Ovary (tissue), 10 donors: ENCODE measurements at places on chromosomes 16 and 17.

DNA sequence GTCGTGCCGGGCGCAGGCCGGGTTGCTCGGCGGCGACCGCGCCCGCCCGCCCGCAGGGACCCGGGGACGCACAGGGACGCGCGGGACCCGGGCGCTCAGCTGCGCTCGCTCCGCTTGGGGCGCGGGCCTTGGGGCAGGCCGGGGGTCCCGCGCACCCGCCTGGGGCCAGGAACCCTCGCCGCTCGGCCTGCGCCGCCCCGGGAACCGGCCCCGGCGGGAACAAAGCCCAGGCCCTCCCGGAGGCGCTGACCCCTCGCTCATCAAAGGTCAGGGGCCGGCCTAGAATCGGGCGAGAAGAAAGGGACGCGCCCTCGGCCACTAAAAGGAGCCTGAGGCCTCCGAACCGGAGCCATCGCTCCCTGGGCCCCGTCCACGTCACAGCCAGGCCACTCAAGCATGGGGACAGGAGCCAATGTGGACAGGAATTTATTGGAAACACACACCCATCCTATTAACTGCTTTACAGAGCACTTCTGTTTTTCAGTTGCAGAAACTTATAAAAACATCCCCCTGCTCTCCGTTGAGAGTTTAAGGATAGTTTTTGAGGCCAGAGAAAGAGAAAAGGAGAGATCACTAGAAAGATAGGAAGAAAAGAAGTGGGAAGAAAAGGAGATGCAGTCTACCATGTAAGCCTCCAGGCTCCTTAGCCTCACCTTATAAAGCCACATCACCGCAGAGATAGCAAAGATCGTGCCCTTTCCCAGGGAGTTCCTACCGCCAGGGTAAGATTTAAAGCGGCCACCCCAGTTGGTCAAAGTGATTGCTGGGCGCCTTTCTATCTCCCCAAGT is 558 bp upstream of the ZFHX3 start:
- peak; percentile 57 for DNase-seq

GRCh38 chr16:84059946-84060901 is 17.6 kb upstream of the SLC38A8 start:
- DNase-seq = no peak

DNA sequence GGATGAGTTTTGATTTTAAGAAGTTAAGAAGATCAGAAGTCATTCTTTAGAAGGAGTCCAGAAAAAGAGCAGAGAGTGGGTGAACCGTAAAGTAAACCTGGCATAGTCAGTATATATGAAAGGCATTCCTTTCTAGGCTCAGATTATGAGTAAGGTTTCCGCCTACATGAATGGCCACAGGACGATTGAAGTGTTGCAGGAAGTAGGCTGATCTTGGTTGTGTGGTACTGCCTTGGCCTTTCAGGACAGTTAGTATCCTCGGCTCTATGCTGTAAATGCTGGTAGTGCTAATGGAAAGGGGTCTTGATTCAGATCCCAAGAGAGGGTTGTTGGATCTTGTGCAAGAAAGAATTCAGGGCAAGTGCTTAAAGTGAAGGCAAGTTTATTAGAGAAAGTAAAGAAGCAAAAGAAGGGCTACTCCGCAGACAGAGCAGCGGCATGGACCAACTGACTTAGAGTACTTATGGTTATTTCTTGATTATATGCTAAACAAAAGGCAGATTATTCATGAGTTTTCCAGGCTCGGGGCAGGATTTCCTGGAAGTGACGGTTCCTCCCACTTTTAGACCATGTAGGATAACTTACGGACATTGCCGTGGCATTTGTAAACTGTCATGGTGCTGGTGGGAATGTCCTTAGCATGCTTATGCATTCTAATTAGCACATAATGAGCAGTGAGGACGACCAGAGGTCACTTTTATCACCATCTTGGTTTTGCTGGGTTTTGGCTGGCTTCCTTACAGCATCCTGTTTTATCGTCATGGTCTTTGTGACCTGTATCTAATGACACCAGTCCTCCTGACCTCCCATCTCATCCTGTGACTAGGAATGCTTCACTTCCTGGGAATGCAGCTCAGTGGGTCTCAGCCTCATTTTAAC is 164.8 kb downstream of the SNX29 start:
- no peak for DNase-seq

DNA sequence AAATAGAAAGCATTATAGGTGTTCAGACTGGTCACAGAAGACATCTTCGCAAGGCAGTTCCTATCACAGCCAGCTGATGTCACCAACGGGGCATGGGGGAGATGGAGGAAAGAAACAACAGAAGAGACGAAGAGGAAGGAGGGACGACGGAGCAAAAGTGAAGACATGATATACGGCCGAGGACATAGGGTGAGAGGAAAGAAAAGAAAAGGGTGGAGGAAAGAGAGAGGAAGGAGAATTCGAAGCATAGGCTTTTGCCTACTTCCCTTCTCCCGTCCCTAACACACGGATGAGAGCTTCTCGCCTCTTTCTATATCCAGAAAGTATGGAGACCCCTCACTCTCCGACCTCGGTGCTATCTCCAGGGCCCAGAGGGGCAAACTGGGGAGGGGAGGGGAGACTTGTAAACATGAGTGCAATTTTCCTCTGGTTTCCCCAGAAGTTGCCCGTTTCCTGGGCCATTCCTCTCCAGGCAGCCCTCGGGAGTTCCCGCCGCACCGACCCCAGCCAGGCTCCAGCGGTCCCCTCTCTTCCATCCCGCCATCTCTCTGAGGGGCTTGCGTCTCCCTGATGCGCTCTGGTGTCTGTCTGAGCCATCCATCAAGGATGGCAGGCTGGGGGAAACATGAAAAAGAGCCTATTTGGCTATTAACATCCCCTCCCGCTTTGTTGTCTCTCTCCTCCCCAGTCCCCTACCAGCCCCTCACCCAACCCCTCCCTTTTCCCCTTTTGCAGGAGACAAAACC is 26.0 kb downstream of the COPZ2 start:
- DNase-seq = no peak

- DNase-seq = no peak
Observed at GRCh38 chr16:26120729-26121128, 429.0 kb downstream of the HS3ST4 start.

DNA sequence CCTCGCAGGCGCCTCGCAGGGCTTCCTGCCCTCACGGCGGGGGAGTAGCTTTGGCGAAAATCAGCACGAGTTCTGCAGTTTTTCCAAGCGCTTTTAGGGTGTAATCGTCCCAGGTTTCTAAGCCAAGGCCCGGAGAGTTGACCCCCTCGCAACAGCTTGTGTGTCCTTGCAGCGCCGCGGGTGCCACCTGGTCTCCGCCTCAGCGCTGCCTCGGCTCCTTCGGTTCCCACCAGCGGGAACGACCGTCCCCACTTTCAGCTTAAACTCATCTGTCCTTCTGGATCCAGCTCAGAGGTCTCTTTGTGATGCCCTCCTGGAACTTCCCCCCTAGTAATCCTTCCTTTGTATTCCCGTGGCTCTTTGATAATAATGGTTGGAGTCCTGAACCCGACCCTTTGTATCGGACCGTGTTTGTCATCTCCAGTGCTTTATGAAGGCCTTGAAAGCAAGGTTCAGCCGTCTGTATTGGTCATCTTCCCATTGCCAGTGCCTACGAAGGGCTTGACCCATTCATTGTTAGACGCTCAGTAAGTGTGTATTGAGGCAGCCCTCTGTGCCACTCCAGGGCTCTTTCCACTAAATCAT is 858 bp upstream of the SMARCE1 start:
- no peak for DNase-seq

GRCh38 chr17:80604009-80604669 is 59.5 kb downstream of the RPTOR start:
- no peak for DNase-seq

GRCh38 chr17:81253358-81254131 is 14.4 kb downstream of the NDUFAF8 start:
- peak; percentile 72 for DNase-seq

DNA sequence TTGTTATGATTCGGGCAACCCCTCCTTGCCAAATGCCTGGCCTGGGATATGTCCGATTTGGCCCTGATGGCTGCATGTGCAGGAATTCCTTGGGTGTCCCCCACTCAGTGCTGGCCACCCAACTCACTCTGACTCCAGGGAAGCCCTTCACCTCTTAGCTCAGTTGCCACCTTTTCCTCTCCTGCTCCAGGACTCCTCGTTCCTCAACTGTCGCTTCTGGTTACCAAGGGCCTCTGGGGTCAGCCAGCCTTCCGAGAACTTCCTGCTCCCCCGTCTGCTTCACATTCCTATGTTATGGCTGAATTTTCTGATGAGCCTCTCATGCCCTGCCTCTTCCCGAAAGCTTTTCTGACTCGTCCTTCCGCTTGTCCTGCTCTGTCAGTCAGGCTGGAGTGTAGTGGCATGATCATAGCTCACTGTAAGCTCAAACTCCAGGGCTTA is 63.5 kb downstream of the SPACA3 start:
- no peak for DNase-seq

DNA sequence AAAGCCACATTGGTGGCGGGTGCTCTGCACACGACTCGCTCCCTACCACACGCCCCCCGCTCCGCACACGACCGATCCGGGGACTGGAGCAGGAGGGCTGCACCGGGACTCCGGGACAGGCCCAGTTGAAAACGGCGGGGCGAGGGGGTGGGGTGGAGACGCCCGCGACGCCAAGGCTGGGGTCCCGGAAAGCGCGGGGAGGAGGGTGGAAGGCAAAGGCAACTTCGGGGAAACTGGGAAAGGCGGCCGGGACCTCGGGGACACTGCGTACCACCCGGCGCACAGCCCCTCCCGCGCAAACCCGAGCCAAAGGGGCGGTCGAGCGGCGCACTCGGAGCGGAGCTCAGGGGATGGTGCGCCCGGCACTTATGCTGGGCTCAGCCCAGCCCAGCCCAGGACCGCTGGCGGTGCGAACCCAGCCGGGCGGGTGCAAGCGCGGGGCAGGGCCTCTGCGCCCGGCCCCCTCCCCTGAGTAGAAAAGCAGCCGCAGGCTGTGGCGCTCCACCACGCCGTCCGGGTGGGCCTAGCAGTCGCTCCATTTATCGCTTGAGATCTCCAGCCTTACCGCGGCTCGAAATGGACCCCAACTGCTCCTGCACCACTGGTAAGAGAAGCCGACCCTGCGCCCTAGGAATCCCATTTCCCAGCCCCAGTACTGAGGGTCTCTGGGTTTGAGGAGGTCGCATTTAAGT is at the start of gene MT1M:
Gene MT1M (plus strand): TSS at position 504 of the 692 bp plus-strand sequence. CDS start 73 bp downstream, at position 577.
- DNase-seq = peak; percentile 61

DNA sequence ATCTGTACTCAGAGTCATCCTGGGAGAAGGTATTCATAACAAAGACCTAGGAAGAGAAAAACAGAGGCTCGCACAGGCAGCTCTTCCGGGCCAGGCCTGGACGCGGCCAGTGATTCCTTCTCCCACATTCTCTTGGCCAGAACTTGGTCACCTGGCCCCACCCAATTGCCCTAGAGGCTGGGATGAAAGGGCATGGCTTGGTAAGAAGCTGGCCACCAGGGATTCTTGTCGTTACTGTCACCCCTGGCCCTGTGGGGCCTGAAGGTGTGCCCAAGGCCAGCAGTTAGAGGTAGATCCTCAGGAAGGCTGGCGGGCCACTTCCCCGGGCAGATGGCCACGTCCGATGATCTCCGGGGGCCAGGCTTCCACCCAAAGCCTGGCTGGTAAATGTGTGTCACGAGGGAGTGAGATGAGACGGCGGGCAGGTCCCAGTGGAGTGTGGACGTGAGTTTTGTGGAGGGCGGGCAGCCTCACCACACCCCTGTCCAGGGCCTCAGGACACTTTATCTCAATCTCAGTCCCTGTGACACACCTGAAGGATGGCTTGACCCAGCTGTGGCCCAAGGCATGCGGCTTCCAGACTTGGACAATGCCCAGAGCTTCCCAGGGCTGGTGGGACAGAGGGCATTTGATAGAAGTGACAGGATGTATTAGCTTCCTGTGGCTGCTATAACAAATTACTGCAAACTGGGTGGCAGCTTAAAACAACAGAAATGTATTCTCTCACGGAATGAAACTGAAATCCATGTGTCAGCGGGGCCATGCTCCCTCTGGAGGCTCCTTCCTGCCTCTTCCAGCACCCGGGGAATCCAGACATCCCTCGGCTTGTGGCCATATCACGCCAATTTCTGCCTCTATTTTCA is 66.3 kb upstream of the GSE1 start:
- no peak for DNase-seq

DNA sequence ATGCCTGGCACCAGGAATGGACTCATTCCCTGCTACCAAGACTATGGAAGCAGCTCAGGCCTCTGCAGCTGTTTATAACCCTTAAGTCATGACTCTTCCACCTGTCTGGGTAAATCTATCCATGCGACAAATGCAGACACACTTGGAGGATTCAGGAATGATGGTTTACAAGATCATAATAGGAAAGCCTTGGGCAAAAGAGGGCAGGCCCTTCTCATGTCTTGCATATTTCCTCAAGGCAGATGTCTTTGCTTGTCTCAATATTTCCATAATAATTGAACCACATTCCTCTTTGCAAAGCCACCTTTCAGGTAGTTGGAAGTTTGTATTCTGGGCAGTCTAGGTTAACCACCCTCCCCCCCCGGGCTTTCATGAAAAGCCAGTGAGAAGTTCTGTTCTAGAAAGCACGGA is 884 bp upstream of the JPT1 start:
- DNase-seq = no peak

DNA sequence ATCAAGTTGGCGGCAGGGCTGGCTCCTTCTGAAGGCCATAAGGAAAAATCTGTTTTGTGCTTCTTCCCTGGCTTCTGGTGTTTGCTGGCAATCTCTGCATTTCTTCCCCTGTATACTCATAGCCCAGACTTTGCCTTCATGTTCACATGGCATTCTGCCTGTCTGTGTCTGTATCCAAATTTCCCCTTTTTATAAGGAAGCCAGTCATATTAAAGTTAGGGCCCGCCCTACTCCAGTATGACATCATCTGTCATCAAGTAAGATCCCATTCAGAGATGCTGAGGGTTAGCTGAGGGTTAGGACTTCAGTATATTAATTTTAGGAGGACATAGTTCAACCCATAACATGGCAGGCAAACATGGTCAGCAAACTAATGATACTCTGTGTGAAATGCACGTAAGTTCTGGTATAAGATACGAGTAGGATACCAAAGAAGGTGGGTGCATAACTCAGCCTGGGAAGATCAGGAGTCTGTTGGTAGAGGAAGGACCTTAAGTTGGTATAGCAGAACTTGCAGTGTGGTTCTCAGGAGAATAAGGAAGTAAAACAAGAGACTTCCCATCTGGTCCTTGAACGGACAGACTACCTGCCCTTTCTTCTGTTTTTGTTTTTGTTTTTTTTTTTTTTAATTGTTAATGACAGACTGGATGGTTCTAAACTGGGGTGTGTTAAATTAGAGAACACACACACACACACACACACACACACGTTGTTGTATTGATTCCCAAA is 13.9 kb downstream of the MAP2K6 start:
- no peak for DNase-seq

DNA sequence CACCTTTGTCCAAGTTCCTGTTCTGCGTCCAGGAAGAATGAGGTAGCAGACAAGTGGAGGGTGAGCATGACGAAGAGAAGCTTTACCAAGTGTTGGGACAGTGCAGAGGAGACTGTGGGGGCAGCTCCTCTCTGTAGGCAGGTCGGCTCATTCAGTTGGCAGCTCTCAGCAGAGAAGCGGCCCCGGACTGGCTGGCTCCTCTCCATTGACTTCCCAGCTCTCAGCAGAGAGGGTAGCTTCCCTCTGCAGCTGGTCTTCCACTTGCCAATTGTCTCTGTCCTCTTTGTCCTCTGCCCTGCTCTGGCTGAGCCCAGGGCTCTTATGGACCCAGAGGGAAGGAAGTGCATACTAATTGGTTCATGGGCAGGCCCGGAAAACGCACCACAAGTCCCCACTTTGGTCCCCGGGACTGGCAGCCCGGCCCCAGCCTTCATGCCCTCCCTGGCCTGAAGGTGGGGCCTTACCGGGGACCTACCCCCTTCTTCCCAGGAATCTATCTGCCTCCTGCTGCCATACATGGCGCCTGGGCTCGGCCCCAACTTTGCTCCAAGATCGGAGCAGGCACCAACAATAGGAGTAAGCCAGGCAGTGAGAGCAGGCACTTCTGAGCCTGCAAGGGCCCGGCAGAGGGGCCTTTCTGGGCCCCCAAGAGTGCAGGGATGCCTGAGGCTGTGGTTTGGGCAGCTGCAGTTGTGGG is 10.1 kb downstream of the KCTD5 start:
- no peak for DNase-seq
